ENCODE measurements at places on chromosomes 5 and 9.

GRCh38 chr5:155455791-155456514, 442.4 kb downstream of the KIF4B start:
- DNase-seq = no peak

GRCh38 chr9:72588336-72588735, 66.9 kb downstream of the TMC1 start:
- DNase-seq = no peak

DNA sequence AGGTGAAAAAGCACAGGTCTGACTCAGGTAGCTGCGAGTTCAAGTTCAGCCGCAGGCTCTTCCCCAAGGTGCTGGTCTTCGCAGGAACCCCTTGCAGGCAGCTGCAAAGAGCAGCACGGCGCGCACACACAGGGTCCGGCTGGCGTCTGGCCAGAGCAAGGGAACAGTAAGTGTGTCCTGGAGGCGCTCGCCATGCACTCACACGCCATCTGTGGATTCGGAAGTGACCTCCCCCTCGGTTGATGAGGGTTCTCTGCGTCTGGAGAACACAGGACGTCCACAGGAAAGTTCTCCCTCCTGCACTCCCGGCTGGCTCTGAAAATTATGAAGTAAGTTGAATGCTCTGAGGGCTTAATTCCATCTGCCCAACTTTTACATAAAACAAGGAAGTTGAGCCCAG, 14.0 kb upstream of the EGFL7 start:
- no peak for DNase-seq

DNA sequence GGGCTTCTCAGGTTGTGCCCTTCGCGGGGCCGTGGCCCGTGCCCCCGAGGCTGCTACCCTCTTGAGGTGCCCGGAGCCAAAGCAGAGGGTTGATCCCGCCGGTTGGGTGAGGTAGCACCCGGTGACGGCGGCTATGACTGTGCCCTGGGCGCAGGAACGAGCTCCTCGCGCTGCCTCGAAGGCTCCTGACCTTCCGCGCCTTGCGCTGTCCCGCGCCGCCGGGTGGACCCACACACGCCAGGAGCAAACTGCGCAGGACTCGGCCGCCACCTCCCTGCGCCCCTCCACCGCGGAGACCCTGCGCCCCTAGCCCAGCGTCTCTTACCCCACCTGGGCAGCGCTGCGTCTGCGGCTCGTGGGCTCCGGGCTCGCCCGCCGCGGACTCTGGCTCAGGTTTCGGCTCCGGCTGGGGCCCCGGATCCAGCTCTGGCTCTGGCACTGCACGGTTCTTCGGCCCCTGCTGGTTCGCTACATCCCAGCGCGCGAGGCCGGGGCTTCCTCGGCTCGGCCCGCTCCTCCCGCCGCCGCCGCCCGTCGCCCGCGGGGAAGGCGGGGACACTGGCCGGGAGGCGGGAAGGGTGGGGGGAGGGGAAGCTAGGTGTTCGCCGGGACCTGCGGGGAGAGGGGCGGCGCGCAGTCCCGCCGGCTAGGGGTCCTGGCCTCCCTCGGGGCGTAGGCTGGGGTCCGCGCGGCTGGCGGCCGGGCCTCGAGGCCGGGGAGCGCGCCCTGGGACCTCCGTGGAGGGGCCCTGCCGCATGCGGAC, 5.4 kb upstream of the PITX1 start:
- no peak for DNase-seq

GRCh38 chr5:6872441-6873160, 159.4 kb downstream of the TENT4A start:
- no peak for DNase-seq

DNA sequence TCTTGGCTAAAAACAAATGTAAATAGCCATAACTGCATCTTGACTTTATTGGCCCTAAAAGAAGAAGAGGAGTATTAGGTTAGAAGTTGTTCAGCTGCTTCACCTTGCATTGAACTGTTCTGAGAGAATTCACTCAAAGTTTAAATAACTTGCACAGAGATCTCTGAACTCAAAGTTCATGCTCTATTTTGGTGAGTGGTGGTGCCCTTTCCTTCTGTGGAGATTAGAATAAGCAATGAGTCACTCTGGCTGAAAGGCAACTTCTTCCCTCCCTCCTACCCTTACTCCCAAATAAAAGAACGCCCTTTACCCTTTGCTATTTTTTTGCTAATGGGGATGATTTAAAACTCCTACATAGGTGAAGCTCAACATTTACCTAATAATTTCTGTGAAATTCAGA, 48.9 kb downstream of the ERMP1 start:
- DNase-seq = no peak

- no peak for DNase-seq
These were observed 37.3 kb downstream of the ADAMTS2 start for GRCh38 chr5:179307931-179308471.

DNA sequence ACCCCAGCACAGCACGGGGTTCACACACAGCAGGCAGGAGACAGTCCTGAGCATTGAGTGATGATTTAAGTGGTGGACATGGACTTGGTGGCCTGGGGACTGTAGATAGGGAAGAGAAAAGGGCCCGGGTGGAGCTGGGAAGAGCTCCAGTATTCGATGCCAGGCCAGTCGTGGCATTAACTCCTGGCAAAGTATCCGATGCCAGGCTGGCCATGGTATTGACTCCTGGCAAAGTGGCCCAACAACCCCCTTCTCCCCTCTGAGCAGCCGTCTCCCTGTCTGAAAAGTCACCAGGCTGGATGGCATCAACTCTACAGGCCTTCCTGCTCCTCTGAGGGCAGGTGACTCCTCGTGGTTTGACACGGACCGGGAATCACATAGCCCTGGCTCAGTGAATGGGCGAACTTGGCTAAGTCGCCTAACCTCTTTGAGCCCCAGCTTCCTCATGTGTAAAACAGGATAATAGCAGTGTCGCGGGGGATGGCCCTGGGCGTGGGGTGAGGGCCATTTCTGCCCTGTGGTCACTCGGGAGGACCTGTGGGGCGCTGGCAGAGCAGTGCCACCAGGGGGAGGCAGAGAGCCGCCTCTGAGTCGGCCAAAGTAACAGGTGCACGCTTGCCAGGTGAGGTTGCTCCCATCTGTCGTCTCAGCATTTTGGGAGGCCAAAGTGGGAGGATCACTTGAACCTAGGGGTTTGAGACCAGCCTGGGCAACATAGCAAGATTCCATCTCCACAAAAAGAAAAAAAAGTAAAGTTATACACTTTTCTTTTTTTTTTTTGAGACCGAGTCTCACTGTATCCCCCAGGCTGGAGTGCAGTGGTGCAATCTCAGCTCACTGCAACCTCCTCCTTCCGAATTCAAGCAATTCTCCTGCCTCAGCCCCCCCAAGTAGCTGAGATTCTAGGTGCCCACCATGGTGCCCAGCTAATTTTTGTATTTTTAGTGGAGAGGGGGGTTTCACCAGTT, 5.7 kb upstream of the SEC16A start:
- no peak for DNase-seq

- DNase-seq = no peak
These were observed 90.1 kb downstream of the NR3C1 start for GRCh38 chr5:143313298-143313852.

- peak; percentile 8 for DNase-seq
These were observed 26.9 kb upstream of the SYK start for GRCh38 chr9:90774682-90775081.

DNA sequence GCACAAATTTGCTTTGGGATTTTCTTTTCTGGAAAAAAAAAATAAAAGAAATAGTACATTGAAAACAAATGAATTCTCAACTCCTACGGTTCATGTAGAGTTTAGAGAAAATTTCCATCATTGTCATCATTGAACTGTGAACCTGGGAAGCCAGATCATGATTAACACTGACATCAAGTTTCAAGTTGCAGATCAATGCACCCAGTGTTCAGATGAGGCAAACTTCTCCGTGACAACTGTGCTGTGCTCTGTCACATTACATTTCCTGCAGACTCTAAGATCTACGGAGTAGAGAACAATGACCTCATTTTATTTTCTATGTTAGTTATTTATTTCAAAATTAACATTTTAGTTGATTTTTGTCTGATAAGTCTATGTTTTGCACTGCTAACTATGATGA, 99.7 kb downstream of the MAP1B start:
- DNase-seq = no peak

DNA sequence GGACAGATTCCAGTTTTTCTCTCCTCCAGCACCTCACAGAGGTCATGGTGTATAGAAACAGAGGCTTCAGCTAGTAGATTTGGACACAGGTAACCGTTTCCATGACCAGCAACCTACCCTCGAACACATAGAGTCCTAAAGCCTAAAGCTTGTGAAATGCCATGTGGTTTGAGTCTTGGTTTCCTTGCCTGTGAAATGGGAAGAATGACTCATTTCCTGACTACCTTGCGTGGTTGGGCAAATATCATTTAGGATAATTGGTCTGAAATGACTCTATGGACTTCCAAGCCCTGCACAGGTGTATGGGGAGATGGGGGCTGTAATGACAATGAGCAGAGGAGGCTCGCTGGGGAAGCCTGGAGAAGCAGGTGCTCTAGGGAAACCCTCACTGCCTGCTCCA, 134.6 kb downstream of the TTLL11 start:
- no peak for DNase-seq

DNA sequence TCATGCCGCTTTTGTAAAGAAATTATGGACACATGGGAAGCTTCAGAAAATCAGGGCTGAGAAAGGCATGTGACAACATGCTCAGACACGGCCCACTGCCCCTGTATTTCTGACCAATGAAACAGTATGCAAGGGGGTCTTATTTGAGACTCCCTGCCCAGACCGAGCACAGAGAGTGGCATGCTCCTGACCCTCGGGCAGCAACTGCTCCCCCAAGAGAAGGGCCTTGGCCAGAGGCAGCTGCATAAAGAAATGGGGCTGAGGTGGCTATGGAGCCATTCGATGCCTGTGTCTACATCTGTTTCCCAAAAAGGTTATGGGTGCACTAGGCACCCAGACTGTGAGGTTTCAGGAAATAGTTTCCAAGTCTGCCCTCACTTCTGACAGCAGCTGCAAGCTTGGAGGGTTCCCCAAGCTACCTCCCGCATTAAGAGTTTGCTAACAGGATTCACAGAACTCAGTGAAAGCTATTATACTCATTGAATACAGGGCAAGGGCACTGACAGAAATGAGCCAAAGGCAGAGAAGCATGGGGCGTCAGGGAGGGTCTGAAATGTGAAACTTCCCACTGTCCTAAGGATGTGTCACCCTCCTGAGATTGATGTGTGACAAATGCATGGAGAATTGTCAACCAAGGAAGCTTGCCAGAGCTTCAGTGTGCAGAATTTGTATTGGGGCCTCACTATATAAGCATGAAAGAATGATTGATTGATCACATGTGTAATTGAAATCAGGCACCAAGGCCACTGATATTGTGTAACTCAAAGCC, 94.3 kb downstream of the DAP start:
- no peak for DNase-seq

DNA sequence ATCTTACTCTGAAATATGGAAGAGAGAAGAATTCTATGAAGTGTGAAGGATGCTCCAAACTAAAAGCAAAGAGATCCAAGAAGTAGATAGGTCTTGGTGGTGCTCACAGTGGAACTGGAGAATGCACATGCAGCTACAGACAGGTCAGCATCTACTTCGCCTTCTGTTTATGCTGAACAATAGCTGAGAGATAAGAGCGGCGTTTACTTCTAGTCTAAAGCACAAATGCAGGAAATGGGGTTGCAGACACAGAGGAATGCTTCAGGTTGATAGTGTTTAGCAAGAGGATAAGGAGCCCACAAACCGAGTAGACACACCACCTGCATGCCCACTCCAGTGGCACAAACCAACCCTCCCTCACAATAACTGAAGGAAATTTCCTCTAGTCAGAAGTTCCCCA, 180.0 kb upstream of the RGMB start:
- no peak for DNase-seq

All from NCI-H1092 (cell line).